ENCODE measurements at places on chromosomes 1 and 21.

GRCh38 chr1:8540261-8540941, 222.5 kb downstream of the SLC45A1 start:
- no peak for DNase-seq

- no peak for DNase-seq
These were observed 30.6 kb downstream of the SYT6 start for GRCh38 chr1:114122941-114123618.

GRCh38 chr1:32094746-32095521, 12.9 kb upstream of the KPNA6 start:
- DNase-seq, result no peak

DNA sequence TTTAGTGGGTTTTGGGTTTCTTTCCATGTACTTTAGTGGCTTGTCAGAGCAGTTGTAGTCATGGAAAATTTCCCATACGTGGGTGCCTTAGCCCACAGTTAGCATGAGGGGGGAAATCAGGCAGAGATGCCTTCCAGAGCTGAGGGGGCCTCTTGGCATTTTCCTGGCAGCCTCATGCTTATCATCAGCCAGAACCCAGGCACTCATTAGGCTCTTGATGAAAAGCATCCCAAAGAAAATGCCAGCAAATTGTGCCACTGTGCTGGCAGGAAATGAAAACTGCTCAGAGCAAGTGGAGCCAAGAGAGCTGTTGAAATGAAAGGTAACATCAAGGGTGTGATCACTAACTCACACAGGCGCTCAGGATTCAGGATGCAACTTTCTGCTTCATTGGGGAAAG, 128.0 kb downstream of the TNNI3K start:
- no peak for DNase-seq

- DNase-seq, result no peak
These were observed 210.3 kb downstream of the PTPRC start for GRCh38 chr1:198849093-198849492.

GRCh38 chr1:37038227-37039093, 4.1 kb upstream of the GRIK3 start:
- DNase-seq, result no peak

DNA sequence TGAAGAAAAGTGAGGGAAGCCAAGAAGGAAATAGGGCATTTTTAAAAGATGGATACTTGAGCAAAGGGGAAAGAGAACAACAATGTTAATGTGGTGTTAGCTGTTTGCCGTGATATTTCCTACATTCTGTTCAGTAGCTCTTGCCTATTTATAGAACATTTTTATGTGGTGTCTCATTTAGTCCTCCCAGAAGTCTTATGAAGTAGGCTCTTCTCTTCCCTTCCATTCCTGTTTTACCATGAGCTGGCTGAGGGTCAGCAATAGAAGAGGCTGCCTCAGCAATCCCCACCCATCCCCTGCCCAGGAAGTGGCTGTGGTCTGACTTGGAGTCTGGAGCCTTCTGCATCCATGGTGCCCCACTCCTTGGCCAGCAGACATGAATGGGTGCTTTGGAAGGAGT, 60.1 kb downstream of the KIAA0040 start:
- no peak for DNase-seq

DNA sequence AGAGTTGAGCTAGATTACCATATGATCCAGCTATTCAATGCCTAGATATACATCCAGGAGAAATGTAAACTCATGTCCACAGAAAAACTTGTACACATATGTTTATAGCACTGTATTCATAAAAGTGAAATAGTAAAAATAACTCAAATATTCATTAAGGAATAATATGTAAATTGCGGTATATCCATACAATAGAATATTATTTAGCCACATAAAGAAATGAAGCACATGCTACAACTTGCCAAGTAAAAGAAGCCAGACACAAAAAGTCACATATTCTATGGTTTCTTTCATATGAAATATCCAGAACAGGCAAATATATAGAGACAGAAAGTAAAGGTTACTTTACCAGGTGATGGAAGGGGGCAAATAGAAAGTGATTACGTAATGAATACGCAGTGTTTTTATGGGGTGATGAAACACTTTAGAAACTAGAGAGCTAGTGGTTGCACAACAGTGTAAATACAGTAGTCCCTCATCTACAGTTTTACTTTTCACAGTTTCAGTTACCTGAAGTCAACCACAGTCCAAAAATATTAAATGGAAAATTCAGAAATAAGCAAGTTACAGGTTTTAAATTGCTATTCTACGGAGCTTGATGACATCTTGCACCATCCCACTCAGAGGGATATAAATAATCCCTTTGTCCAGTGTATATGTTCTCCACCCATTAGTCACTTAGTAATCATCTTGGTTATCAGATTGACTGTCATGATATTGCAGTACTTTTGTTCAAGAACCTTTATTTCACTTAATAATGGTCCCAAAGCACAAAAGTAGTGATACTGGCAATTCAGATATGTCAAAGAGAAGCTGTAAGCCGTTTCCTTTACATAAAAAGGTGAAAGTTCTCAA, 62.3 kb downstream of the ZNF644 start:
- no peak for DNase-seq

GRCh38 chr1:170290991-170291390, 145.2 kb downstream of the NTMT2 start:
- no peak for DNase-seq

- DNase-seq, result no peak
These were observed 34.5 kb upstream of the USP25 start for GRCh38 chr21:15695241-15695640.
